H9 (cell line): ENCODE measurements at places on chromosomes 11 and 22.

DNA sequence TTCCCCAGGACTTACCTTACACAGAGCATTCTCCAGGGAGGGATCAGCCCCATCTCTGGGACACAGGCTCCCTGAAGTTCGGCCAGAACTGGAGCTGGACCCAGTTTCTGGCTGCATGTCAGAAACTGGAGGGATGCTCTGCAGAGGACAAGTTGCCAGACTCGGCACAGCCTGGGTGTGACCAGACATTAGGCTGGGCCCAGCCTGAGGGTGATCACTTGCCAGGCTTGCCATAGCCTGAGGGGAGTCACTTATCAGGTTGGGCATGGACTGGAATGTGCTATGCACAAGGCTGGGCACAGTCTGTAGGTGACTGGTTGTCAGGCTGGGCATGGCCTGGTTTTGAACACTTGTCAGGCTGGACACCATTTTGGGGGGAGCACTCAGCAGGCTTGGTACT lies 30.7 kb upstream of the STK33 start:
- DNase-seq, result no peak

- no peak for DNase-seq
These were observed 889 bp downstream of the NUDT8 start for GRCh38 chr11:67628710-67629385.

DNA sequence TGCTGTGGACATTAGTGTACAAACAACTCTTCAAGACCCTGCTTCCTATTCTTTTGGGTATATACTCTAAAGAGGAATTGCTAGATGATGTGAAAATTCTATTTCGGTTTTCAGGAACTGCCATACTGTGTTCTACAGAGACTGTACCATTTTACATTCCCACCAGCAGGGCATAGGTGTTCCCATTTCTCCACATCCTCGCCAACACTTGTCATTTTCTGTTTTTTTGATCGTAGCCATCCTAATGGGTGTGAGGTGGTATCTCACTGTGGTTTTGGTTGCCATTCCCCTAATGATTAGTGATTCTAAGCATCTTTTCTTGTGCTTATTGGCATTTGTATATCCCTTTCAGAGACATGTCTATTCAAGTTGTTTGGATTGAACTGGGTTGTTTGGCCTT lies 29.8 kb upstream of the GRK3 start:
- DNase-seq, result no peak

- no peak for DNase-seq
These were observed 20.2 kb downstream of the SSH3 start for GRCh38 chr11:67323526-67323925.

- DNase-seq, result peak; percentile 91
These were observed 632 bp downstream of the AP5B1 start for GRCh38 chr11:65779919-65780769.

DNA sequence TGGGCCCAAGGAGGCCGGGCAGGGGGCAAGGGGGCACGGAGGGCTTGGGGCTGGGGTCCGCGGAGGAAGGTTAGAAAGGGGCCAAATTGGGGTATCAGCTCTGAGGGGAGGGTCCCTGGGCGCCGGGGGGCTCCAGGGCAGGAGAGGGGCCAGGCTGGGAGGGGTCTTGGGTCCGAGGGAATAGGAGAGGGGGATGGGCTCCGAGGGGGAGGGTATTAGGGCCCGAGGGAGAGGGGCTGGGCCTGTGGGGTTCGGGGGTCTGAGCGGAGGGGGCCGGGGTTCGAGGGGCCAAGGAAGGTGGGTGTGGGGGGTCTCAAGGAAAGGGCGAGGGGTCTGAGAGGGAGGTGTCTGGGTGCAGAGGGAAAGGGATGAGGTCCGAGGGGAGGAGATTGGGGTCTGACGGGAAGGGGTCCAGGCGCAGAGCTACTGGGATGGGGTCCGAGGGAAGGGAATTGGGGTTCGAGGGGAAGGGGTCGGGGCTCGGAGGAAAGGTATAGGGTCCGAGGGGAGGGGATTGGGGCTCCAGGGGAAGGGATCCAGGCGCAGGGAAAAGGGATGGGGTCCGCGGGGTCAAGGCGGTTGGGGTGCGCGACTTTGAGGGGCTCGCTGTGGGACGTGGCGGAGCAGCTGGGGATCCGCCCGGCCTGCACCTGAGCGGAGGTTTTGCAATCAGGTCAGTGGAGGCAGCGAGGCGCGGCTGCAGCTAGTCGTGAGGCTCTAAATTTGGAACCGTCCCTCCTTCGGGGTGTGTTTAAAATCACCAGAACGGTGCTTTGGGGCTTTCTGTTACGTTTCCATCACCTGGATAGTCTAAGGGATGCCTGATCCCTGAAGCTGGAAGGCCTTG lies 728 bp downstream of the CTTN start:
- DNase-seq, result no peak

GRCh38 chr11:60184824-60185511 lies 2.1 kb upstream of the MS4A6A start:
- DNase-seq, result no peak

DNA sequence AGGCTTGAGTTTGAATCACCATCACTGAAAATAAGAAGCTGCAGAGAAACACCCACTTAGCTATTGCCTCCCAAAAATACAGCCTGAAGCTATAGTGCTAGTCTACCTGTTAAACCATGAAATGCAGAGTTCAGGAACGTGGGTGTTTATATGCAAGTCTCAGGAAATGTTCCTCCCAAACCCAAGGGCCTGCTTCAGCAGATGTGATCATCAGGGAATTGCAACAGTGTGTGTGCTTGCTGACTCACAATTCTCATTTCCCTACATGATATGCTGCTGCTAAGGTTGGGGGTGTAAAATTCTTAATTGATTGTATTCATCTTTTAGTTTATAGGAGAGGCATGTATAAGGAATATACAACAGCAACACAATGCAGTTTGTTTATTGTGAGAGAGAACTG lies 49.6 kb downstream of the NUP98 start:
- DNase-seq, result no peak

- no peak for DNase-seq
These were observed 9.2 kb downstream of the CCKBR start for GRCh38 chr11:6268820-6269219.

DNA sequence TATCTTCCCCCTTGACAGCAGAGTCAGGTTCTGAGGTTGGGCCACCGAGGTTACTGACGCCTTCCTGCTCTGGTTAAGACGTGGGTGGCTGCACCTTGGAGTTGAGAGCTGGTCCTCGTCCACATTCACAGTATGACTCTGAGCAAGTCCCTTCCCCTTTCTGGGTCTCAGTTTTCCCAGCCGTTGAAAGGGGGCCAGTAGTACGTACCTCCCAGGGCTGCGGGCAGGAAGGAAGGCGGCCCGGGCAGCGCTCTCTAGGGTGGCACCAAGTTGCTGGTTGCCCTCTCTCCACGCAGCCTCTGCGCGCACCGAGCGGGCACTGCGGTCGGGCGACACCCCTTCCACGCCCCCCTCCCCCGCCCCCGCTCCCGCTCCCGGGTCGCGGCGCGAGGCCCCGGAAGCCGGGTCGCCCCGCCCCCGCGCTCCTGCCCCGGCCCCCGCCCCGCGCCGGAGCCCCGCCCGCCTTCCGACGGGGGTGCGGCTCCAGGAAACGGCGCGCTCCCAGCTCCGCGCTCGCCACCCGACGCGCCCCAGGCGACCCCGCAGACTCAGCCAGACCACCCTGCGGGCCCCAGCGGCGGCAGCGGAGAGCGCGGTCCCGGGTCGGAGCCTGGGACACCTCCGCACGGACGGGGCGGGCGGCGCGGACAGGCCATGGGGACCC lies at the start of gene EHBP1L1:
TSS of gene EHBP1L1 (plus strand) at position 486 of the 664 bp plus-strand sequence. CDS start 250 bp downstream, outside the sequence.
- no peak for DNase-seq

- peak; percentile 82 for DNase-seq
These were observed 101.6 kb downstream of the SWAP70 start for GRCh38 chr11:9765320-9766101.

GRCh38 chr22:29152954-29153719 lies 52.6 kb upstream of the EMID1 start:
- peak; percentile 23 for DNase-seq

DNA sequence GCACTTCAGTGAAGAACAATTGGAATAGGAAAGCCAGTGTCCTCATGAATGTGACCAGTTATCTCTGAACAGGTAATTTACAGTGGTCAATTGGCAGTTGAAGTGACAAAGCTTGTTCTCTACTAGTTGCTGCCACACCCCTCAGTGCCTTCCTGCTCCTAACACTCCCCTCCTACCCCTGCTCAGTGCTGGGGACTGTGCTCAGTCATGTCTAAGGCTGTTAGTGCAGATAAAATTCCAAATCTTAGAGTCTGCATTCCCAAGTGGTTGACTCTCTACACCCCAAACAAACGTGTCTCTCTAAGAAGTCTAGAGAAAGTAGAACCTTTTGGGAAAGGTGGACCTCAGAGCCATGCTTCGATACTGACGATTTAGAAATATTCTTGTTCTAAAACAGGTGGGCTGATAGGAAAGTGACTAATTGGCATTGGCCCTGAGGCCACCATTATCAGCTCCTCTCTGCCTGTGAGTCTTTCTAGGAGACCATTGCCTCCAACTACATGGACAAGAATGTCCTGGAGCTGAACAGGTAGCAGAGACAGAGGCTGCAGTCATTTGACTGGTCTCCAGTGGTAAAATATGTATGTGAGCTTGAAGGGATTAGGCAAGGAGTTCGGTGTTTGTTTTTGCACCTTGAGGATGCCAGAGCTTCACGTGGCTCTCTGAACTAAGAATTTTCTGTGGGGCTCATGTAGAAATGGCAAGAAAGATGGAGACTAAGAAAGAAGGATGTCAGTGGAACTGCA lies 22.1 kb upstream of the NNMT start:
- no peak for DNase-seq

GRCh38 chr11:45410391-45411227 lies 124.5 kb upstream of the SYT13 start:
- DNase-seq, result peak; percentile 59

DNA sequence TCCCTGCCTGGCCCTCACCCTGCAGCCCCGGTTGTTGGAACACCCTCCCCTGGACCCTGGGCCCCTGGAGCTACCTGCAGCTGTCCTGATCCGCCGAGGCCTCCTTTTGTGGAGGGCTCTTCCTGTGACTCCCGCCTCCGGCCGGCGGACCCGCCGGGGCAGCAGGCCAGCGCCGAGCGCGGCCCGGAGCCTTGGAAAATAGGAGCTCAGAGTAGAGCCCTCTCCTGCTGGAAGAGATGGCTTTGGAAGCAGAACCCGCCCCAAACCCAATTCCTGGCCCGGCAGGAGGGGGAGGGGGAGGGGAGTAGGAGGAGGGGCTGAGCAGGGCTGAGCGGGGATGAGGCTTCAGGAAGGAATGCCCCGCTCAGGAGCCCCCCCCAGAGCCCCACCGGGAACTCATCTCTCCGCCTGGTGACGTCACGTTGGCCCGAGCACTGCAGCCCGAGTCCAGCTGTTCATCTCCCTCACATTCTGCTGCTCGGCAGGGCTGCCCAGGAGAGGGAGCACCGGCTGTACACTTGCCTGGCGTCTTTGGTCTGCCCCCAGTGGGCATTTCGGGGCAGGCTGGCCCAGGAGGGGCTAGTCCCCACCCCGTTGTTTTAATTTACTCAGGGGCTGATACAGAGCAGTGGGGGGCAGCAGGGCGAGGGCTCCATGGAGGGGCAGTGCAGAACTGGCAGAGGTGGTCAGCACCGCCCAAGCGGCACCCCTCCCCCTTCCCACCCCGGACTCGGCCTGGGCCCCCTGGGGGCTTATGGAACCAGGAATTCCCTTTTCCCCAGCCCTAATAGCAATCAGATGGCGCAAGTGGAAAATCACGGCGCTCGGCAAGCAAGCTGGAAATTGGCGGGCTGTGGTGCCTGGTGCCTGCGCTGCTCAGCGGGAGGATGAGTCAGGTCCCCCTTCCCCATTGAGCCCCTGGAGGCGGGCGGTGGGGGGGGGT lies at the start of gene MRGPRF:
TSS of gene MRGPRF (minus strand) at position 238 of the 943 bp plus-strand sequence. CDS start 3,345 bp downstream, outside the sequence.
- DNase-seq, result peak; percentile 75

- DNase-seq, result no peak
These were observed 28.6 kb downstream of the TMEM123 start for GRCh38 chr11:102423936-102424335.

GRCh38 chr11:61356706-61357105 lies 5.0 kb downstream of the CYB561A3 start:
- no peak for DNase-seq

DNA sequence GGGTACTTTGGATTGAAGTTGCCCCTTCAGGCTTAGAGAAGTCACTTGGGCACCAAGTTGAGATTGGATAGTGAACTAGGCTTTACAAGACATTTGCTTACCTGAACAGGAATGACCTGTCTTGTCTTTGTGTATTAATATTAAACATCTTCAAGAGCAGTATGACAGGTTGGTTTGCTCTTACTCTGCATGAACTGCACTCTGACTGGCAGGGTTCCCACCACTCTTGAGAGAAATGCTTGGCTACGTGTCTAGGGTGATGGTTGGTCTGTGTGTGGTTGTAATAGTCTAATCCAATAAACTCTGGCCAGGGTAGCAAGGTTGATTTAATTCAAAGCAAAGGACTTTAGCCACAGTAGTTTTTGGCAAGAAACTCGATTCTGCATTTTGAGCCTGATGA lies 20.1 kb upstream of the SPTBN2 start:
- DNase-seq, result no peak

- DNase-seq, result peak; percentile 83
These were observed 80.8 kb downstream of the ZC3H12C start for GRCh38 chr11:110173811-110174644.

DNA sequence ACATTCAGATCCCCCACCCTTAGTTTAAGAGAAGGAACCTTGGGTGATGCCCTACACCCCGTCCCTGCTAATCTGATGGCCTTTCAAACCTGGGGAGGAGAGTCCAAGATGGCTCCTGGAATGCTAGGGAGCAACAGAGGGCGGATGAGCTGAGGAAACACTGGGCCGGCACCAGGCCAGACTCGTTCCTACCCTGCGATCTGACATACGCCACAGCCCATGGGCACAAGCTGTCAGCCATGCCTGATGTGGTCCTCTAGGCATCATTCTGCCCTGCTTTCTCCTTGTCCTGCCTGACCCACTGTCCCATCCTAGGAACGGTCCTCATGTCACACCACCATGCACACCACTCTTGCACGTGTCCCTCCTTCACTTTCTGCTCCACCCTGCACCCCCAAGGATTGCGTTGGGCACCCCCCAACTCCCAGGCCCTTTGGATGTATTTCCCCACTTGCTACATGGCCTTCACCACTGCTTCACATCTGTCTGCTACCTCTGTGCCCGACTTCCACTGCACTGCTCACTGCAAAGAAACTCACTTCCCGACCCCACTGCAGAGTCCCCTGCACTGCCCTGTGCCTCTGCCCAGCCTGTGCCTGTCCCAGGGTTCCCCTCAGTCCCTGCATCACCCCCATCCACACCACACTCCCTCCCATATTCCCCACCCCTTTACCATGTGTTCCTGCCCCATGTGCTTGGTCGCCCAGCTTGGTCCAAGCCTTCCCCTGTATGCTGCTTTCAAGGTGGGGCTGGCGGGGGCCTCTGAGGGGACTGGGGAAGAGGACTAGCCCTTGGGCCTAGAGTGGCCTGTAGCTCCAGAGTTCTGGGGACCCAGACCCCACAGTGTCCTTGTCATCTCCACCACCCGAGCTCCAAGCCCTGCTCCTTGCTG lies 29.2 kb downstream of the USP35 start:
- peak; percentile 16 for DNase-seq

- no peak for DNase-seq
These were observed 102.4 kb downstream of the LRRC32 start for GRCh38 chr11:76568139-76568538.

DNA sequence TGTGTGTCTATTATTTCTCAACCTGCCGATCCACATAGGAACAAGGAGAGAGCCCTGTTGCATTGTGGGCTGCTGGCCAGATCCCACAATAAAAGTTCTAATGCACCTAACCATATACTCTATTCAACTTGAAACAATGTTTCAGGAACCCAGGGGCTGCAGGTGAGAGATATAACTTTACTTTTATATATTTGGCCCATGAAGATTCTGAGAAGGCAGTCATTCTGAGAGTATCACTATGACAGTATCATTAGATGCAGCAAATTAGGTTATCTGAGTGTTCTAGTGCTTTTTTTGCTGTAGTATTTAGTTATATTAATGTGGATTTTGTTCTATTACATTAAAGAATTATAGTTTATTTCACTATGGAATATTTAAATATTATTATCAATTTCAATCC lies 655.1 kb upstream of the ARHGAP42 start:
- DNase-seq, result no peak

GRCh38 chr11:115324581-115325432 lies 179.4 kb downstream of the CADM1 start:
- DNase-seq, result peak; percentile 34
